ENCODE measurements at places on chromosomes 3 and 15.

DNA sequence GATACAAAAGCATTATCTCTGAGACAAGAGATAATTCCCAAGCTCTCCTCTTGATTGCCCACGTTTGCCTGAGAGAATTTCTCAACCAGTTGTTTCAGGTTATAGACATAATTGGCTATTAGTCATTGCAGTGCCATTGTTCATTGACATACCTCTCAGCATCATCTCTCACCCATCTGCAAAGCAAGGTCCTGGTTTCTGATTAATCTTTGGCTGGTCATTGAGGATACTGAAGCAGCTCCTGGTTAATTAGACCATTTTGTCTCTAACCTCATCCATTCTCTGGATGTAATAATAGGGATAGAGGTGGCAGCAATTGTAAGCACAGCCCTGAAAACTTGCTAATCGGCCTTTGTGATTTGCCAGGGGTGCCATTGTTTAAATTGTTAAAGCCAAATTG is 104.2 kb downstream of the CNTN6 start:
- DNase-seq: no peak

DNA sequence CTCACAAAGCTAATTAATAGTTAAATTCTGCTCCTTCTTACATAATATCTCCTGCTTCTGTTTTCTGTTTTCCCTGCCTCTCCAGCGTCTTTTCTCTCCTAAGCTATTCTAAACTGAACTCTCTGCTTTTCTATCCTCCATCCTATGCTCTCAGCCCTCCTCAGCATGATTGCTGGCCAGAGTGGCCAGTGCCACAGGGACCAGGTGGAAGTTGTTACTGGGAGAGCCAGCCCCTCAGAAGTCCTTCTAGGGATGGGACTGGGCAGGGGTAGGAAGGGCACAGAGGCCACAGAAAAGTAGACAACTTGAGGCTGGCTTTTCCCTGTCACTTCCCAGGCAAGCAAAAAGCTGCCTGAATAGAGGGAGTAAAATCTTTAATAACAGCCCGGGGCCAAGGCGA is 76.8 kb downstream of the LARS2 start:
- no peak for DNase-seq

GRCh38 chr15:34188711-34189110 is 21.2 kb downstream of the KATNBL1 start:
- no peak for DNase-seq

DNA sequence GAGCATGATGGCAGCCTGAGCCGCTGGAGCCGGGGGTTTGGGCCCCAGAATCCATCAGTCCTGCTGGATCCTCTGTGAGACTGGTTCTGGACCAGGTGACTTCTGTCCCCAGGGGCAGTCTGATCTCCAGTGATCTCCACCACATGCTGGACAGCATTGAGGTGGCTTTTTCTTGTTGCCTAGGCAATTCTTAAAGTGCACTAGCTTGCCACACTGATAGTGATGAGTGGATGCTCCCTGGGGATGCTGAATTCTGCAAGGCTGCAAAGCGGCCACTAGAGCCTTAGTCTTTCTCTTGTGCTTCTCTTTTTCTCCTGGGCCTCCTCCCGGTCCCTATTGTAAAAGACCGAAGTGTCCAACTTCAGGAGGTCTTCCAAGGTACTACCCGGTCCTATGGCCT is 70.4 kb upstream of the ATP11B start:
- no peak for DNase-seq
